Activated CD8-positive, alpha-beta memory T cell treated with anti-CD3 and anti-CD28 coated beads, Interleukin-2, amount 10 ng/mL, durations not matched to agents 7 days and 5 days (primary cell): ENCODE measurements at places on chromosomes 2 and 18. TPM values are rescaled to one million over a fixed set of nuclear protein-coding genes. Genes with fewer than 3 reads are reported as not detected.

The CD302 gene
- total RNA-seq, result 0.20 TPM

The CDH20 gene
- total RNA-seq, result 0.07 TPM

The CHST9 gene
- total RNA-seq, result not detected

The SESTD1 gene
- total RNA-seq, result 4.0 TPM

The PNO1 gene
- 10.5 TPM for total RNA-seq

The ANTXR1 gene
- 0.23 TPM for total RNA-seq

The CD8B gene
- total RNA-seq, result 396 TPM

The SMAD2 gene
- 156 TPM for total RNA-seq

The TUBB8B gene
- total RNA-seq, result not detected

The CBLN2 gene
- total RNA-seq, result not detected

The TSPYL6 gene
- total RNA-seq, result not detected

The CNRIP1 gene
- total RNA-seq, result not detected

The TFCP2L1 gene
- 0.06 TPM for total RNA-seq

The MYOM1 gene
- total RNA-seq, result 1.6 TPM

The B3GNT7 gene
- total RNA-seq, result 0.47 TPM

The SERPINB12 gene
- total RNA-seq, result not detected

The PAX8 gene
- 1.6 TPM for total RNA-seq

The VWC2L gene
- total RNA-seq, result not detected

The GKN2 gene
- total RNA-seq, result not detected

The IGFBP5 gene
- not detected for total RNA-seq

The FRZB gene
- not detected for total RNA-seq

The GALNT14 gene
- not detected for total RNA-seq

The TNFRSF11A gene
- total RNA-seq, result 8.0 TPM

The IRS1 gene
- 4.5 TPM for total RNA-seq

The ARHGEF4 gene
- total RNA-seq, result 0.41 TPM
